ENCODE measurements at places on chromosomes 13 and 19.

GRCh38 chr19:14528419-14529253 lies 758 bp upstream of the TECR start:
- no peak for DNase-seq

DNA sequence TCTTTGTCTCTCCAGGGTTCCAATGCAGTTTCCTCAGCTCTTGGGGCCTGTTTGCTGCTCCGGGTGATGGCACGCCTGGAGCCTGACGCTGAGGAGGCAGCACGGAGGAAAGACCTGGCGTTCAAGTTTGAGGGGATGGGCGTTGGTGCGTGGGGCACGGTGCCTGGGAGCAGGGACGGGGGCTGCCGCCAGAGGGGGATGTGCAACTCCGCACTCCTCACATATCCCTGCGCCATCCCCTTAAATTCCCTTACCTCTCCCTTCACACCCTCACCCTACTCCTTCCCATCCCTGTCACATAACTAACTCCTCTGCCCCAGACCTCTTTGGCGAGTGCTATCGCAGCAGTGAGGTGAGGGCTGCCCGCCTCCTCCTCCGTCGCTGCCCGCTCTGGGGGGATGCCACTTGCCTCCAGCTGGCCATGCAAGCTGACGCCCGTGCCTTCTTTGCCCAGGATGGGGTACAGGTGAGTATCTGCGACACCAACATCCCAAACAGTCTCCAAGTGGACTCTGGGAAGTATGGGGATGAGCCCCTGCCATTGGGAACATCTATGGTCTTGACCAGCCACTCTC lies 31.1 kb downstream of the TRPM4 start:
- no peak for DNase-seq

DNA sequence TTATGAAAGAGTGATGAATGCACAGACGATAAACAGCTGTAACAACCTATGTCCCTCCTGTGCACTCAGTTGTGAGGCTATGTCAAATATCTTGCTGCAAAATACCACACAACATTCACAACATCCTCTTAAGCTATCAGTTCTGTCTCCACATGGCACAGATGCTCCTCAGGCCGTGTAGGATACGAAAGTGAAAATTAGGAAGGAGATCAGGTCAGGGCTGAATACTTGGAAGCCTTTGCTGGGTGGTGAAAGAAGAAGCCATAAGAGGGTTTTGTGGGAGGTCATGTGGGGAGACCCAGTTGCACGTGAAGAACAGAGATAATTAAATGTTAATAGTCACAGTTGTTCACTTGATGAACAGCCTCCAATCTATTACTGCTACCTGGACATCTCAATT lies 58.9 kb downstream of the RXFP2 start:
- no peak for DNase-seq

- no peak for DNase-seq
These were observed 49.9 kb downstream of the GNG7 start for GRCh38 chr19:2652504-2653099.

GRCh38 chr19:19997656-19998268 lies 41.5 kb downstream of the ZNF682 start:
- no peak for DNase-seq

DNA sequence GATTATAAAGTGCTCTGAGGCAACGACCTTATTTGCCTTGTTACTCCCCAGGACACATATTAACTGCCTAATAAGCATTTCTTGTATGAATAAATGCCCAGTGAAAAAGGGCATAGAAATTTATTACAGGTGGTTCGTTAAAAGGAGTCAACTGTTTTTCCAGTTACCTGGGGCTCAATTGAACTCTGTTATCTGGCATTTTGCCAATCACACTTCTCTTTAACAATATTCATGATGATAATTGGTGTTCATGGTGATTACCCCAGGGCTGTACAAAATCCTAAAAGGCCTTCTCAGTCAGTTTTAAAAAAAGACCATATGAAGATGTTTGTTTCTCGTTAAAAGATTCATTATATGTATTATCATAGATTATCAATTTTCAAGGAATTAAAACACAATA lies 57.1 kb downstream of the KL start:
- DNase-seq = no peak

- DNase-seq = no peak
These were observed 1.8 kb upstream of the KCTD15 start for GRCh38 chr19:33794683-33795369.

GRCh38 chr19:11460207-11460606 lies 20.6 kb downstream of the ELAVL3 start:
- DNase-seq = no peak

DNA sequence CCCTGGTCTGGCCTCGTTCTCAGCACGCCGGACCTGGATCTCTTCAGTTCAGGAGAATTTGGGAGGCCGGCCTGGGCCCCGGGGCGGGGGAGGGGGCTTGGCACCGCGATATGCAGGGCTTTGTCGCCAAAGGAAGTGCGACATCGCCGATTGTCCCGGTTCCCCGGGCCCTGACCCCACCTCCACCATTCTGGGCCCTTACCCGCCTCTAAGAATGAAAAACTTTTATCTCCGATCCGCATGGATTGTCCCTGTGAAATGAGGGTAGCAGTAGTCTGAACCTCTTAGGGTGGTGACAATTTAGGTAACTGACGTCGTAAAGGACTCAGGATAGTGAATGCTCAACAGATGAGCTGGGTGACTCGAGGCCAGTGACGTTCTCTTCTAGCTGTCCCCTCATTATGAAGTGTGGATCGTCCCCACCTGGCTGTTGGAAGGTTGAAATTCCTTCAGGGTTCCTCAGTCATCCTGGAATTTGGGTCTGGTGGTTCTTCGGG lies 650 bp downstream of the DDA1 start:
- DNase-seq = no peak

DNA sequence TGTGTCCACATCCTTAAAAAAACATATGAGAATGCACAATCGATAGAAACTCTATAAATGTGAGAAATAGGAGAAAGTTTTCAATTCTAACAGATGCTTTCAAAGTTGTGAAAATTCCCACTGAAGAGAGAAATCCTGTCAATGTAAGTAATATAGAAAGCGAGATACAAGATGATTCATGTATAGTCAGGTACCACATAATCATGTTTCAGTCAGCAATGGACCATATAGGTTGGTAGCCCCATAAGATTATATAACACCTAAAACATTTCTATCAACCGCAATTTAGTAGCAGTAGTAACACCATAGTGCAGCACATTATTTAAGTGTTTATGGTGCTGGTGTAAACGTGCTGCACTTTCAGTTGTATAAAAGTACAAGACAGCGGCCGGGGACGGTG lies 18.5 kb downstream of the ZNF791 start:
- DNase-seq = no peak

DNA sequence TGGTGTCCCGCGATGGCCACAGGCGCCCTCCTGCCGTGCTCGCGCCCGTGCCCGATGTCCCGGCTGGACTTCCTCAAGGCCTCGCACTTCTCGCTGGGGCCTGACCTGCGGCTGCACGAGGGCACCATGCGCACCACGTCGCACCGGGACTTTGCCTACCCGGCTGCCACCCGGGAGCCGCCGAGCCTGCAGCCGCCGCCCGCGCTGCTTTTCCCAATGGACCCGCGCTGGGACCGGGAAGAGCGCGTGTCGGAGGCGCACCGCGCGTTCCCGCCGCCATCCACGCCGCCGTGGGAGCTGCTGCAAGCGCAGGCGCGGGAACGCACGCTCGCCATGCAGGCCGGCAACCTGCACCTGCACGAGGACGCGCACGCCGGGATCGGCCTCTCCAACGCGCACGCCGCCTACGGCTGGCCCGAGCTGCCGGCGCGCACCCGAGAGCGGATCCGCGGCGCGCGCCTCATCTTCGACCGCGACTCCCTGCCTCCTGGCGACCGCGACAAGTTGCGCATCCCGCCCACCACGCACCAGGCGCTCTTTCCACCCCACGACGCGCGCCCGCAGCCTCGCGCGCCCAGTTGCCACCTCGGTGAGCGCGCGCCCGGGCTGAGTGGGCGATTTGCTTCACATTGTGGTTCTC lies 12.1 kb upstream of the PEX11G start:
- peak; percentile 72 for DNase-seq

- DNase-seq = peak; percentile 51
These were observed 2.8 kb upstream of the LENG1 start for GRCh38 chr19:54162241-54162805.

DNA sequence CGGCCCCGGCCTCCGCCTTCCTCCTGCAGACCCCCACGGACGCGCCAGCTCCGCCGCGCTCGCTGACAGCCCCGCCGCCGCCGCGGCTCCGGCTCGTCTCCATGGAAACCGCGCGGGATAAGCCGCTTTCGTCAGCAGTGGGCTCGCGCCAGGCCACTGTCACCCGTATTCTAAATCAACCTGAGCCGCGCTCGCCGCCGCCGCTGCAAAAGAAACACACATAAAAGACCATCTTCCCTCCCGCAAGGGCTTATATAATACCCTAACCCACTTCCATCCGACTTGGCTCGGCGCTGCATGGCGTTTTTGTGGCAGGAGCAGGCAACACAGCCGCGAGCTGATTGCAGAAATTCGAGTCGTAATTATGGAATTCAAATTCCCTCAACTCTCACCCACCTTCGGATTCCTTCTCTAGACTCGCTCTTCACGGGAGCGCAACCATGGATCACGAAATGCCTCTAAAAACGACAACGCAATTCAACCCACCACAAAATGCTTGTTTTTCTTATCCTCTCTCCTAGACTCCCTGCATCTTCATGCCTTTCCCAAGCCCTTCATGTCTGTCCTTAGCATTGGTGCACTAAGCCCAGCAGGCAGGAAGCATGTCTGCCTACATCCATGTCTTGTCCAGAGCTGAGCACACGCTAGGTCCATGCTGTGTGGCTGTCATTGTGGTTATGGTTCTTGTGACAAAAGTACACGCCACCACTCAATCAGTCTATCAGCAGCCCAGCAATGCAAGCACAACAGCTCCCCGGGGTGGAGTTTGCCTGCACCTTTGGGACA lies at the start of gene AMER2:
TSS of gene AMER2 (minus strand) at position 772 of the 786 bp plus-strand sequence. CDS start at position 103, 669 bp downstream.
- peak; percentile 34 for DNase-seq

GRCh38 chr13:95349267-95349666 lies 48.0 kb upstream of the ABCC4 start:
- no peak for DNase-seq

- DNase-seq = no peak
These were observed 32.6 kb upstream of the GATAD2A start for GRCh38 chr19:19372656-19373416.

- DNase-seq = no peak
These were observed 113.4 kb downstream of the ZAR1L start for GRCh38 chr13:32201809-32202208.

GRCh38 chr19:32672841-32673240 lies 2.1 kb downstream of the ANKRD27 start:
- DNase-seq = no peak

DNA sequence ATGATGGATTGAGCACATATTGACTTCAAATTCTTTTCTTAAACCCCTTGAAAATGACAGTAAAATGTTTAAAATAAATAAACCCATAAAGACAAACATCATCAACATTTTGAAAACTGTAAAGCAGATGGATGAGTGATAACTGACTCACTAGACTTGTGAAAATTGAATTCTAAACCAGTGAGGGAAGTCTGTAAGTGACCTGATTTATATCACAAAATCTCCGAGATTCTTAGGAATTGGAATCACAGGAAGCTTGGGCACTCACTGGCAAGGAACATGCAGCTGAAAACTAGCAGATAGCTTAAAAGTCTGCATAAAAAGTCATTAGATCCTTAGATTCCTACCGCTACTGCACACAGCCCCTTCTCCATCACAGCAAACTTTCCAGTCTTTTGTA lies 51.3 kb upstream of the TSC22D1 start:
- no peak for DNase-seq

GRCh38 chr19:48770734-48771472 lies 15.6 kb downstream of the FGF21 start:
- DNase-seq = no peak

DNA sequence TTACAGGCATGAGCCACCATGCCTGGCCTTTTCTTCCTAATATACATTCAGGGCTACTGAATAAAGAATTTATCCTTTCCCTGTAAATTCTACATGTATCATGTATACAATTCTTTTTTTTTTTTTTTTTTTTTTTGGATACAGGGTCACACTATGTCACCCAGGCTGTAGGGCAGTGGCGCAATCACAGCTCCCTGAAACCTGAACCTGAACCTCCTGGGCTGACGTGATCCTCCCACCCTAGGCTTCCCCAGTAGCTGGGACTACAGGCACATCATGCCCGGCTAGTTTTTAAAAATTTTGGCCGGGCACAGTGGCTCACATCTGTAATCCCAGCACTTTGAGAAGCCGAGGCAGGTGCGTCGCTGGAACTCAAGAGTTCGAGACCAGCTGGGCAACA lies 6.5 kb upstream of the SLC44A2 start:
- DNase-seq = no peak

DNA sequence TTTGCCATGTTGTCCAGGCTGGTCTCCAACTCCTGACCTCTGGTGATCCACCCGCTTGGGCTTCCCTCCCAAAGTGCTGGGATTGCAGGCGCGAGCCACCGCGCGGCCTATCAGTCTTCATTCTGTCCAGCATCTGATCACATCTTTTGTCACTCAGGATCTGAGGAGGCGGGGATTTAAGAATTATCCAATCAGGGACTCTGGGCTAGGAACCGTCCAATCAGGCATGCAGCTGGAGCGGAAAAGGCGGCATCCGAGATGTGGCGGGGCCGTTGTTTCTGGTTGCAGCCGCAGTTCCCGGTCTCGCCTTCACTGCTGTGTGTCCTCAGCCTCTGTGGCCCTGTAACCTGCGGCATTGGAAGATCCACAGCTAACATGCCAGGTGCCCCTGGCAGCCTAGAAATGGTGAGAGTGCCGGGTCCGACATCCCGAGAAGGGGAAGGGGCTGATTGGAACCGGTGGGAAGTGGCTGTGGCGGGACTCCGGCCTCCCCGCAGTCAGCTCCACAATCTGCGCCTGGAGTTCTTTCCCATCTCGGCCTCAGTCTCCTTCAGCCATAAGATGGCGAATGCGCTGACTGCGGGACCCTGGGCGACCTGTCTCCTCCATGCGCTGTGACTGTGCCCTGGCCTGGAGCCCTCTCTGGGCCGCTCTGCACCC lies at the start of gene ZNF729:
TSS of gene ZNF729 (plus strand) at position 291 of the 660 bp plus-strand sequence. CDS start at position 376, 85 bp downstream.
- DNase-seq = no peak

DNA sequence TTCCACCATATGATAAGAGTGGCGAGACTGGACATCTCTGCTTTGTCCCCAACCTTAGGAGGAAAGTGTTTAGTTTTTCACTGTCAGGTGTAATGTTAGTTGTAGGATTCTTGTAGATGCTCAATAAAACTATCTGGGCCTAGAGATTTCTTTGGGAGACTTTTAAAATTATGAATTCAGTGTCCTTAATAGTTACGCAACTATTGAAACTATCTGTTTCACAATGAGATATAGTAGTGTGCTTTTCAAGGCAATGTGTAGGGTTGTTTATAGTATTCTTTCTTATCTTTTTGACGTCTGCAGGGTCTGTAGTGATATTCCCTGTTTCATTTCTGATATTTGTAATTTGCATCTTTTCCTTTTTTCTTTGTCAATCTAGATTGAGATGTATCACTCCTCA lies 33.2 kb upstream of the F7 start:
- no peak for DNase-seq

- no peak for DNase-seq
These were observed 28.5 kb downstream of the CRYL1 start for GRCh38 chr13:20497006-20497775.

GRCh38 chr13:71516521-71516920 lies 350.5 kb downstream of the DACH1 start:
- no peak for DNase-seq
